ENCODE measurements at places on chromosomes 7 and 10. TPM values are rescaled to one million over a fixed set of nuclear protein-coding genes. Genes with fewer than 3 reads are reported as not detected.

The CCL24 gene
- not detected for total RNA-seq

DNA sequence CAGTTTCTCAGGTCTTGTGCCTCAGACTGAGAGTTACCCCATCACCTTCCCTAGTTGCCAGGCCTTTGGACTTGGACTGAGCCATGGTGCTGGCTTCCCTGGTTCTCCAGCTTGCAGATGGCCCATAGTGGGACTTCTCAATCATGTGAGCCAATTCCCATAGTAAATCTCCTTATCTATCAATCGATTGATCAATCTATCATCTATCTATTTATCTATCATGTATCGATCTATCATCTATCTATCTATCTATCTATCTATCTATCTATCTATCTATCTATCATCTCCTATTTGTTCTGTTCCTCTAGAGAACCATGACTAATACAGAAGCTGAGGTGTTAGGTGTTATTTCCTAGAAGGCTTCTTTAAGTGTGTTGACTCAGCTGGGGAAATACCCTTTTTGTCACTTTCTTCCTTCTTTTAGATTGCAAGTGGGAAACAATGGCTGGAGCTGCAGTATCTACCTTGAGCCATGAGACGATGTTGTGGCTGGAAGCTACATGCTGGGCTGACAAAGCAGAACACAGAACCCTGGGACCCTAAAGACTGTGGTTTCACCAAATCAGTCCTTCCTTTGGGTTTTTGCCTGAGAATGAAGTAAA is 234.7 kb upstream of the GLI3 start:
- H3K36me3 ChIP-seq = no peaks in the 10 kb centered on the region
- peak; percentile 8 for DNase-seq
- H3K27me3 ChIP-seq = no peaks in the 10 kb centered on the region
- no peak overlapping the region for H3K27ac ChIP-seq

The EPO gene
- not detected for total RNA-seq

- H3K36me3 ChIP-seq = no peaks in the 10 kb centered on the region
- no peak overlapping the region for H3K4me3 ChIP-seq
- H3K27ac ChIP-seq = no peak overlapping the region
- H3K4me1 ChIP-seq = no peaks in the 10 kb centered on the region
Observed at GRCh38 chr7:41559426-41559825, 143.5 kb downstream of the INHBA start.

DNA sequence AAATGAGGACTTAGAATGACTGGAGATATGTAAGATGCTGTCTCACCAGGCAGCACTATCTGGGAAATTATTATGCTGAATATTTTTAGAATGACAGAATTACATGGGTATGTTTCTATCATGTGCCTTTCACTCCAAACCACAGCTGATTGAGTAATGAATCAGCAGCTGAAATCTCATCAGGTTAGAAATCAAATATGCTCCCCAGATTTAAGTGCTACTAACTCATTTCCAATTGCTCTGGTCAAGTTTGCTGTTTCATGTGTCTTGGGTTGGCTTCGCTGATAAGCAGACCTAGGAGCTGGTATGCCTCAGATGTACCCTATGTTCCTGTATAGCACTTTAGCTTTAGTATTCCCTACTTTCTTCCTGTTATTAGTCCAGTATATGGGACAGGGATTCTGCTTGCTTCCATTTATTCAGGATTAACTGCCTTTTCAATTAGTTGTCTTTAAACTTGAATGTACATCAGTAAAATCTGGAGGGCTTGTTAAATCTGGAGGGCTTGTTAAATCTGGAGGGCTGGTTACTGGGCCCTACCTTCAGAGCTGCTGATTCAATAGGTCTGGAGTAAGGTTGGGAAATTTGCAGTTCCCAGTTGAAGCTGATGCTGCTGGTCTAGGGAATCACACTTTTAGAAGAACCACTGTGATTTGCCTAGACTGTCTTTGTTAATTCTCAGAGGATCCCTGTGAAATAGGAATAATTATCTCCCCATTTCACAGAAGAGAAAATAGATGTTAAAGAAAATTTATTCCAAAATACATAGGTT is 172.9 kb downstream of the DKK1 start:
- no peaks in the 10 kb centered on the region for H3K4me1 ChIP-seq
- no peak overlapping the region for H3K4me3 ChIP-seq
- DNase-seq = no peak
- H3K27me3 ChIP-seq = no peaks in the 10 kb centered on the region

DNA sequence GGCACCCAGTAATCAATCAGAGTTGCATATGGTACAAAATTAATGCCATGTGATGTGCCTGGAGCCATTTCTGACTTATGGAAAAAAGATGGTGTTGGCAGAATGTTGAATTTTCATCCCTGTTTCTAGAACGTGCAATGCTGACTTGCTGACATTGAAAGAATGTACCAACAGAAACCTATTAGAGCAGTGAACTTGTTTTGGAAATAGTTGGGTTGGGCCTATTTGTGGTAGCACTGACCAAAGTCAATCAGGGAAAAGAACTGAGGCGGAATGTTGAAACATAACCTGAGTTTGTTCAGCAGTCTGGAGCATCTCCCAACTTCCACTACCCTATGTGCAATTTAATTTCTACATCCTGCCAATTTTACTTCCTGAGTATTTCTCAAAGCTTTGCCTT is 11.7 kb upstream of the KIAA1217 start:
- H3K27me3 ChIP-seq = peaks cover 13% of the 10 kb centered on the region
- no peaks in the 10 kb centered on the region for H3K36me3 ChIP-seq
- H3K4me3 ChIP-seq = no peak overlapping the region
- no peak for DNase-seq
- no peaks in the 10 kb centered on the region for H3K4me1 ChIP-seq
- H3K27ac ChIP-seq = no peak overlapping the region

The CRHR2 gene
- not detected for total RNA-seq

The MRPL32 gene
- total RNA-seq = 67.4 TPM

DNA sequence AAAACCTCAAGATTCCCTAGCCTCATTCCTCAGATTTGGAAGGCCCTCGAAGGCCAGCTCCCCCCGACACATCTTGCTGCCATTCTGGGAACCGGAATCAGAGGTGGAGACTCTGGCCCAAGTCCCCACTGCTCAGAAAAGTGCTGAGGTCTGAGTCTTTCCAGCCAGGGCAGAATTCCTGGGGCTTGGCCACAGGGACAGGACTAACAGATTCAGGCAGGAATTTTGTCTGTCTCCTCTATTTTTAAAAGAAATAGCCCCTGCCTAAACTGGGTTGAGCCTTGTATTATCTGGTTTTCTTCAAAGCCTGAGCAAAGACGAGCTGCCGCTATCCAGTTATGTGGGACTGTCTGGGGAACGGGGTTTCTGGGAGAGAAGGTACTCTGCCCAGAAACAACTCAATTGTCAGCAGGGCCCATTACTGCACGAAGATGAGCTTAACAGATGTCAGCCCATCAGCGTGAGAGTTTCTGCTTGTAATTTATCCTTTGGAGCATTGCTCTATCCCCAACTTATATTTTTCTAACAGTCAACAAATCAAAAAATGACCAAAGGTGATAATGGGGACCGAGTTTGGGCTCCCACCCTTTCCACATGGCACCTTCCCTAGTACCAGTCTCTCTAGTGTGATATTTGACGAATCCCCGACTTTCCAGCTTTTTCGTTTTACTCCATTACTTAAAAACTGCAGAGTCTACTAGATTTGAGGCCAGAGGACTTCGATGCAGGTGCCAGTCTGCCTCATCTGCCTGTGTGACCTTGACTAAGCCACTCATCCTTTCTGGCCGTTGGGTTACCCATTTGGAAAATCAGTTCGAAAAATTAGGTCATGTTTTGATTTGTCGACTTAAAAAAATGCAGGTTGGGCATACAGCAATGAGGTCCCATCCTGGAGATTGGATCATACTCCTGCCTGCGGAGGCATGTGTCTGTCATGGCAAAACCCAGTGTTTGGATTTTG is 110.9 kb downstream of the WDR11 start:
- H3K4me1 ChIP-seq = no peaks in the 10 kb centered on the region
- no peak overlapping the region for H3K27ac ChIP-seq
- peaks cover 7% of the 10 kb centered on the region for H3K27me3 ChIP-seq
- DNase-seq = no peak
- H3K36me3 ChIP-seq = no peaks in the 10 kb centered on the region

The CTTNBP2 gene
- total RNA-seq = not detected

The FAM237B gene
- total RNA-seq = not detected

GRCh38 chr10:113856563-113856962 is 2.1 kb downstream of the NHLRC2 start:
- H3K27ac ChIP-seq = no peak overlapping the region
- peaks cover 23% of the 10 kb centered on the region for H3K36me3 ChIP-seq
- no peak overlapping the region for H3K4me3 ChIP-seq
- no peaks in the 10 kb centered on the region for H3K27me3 ChIP-seq

The TRPV5 gene
- not detected for total RNA-seq

The KLLN gene
- total RNA-seq = 0.17 TPM

- H3K27ac ChIP-seq = no peak overlapping the region
- DNase-seq = no peak
- peaks cover 38% of the 10 kb centered on the region for H3K27me3 ChIP-seq
- H3K4me1 ChIP-seq = no peaks in the 10 kb centered on the region
- no peaks in the 10 kb centered on the region for H3K36me3 ChIP-seq
Observed at GRCh38 chr7:26533217-26533616, 241.6 kb downstream of the SNX10 start.

The MINDY4 gene
- 1.2 TPM for total RNA-seq

The HOXA10 gene
- not detected for total RNA-seq

GRCh38 chr10:86958116-86958900 is at the start of gene SNCG:
Gene SNCG, plus strand, starts transcription at chr10:86958599. Its CDS starts 99 bp downstream, at chr10:86958698.
- peaks cover 5% of the 10 kb centered on the region for H3K4me1 ChIP-seq
- H3K27me3 ChIP-seq = no peaks in the 10 kb centered on the region
- no peaks in the 10 kb centered on the region for H3K36me3 ChIP-seq
- H3K4me3 ChIP-seq = no peak within 1 kb of the TSS

DNA sequence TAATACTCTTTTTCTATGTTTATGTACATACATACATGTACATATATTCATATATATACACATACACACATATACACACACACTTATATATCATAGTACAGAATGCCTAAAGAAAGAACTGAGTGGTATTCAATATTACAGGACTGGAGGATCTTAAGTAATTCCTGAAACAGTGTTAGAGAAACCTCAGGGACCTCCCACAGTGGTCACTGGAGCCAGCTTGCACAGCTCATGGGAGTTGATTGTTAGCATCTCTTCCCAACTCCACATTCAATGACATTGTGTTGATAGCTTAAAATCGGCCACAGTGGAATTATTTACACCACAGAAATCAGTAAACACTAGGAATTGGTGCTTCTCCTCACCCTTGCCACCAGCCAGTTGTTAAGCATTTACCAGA is 6.0 kb downstream of the LRRC17 start:
- no peaks in the 10 kb centered on the region for H3K4me1 ChIP-seq
- no peak overlapping the region for H3K27ac ChIP-seq
- DNase-seq = no peak
- H3K36me3 ChIP-seq = no peaks in the 10 kb centered on the region

The MRPS17 gene
- 17.3 TPM for total RNA-seq

The CLDN4 gene
- total RNA-seq = 0.25 TPM

DNA sequence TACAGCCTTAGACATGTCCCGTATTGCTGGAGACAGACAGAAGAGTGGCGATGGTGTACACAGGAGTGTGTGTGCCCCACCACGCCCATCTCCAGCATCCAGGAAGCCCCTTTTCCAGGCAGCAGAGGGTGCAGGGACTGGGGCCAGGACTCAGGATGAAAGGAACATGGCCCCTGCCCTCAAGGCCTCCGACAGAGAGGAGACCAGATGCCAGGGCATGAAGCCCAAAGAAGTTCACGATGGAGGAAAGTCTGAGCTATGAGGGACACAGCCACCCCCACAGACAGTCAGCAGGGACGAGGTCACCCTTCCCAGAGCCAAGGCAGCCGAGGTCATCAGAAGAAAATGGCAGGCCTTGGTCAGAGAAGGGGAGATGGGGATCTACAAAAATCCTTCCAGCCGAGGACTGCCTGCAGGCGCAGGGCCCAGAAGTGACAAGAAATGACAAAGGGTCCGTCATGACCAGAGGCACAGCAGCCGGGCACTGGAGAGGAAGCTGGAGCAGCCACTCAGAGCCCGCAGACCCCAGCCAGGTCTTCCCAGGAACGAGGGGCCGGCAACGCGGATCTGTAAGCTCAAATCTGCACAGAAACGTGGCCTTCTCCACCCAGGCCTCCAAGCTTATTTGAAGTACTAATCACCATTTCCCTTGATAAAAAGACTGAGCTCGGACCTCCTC is 78.7 kb upstream of the PPP2R2D start:
- H3K27me3 ChIP-seq = peaks cover 4% of the 10 kb centered on the region
- DNase-seq = no peak
- H3K4me3 ChIP-seq = no peak overlapping the region

- H3K27me3 ChIP-seq = no peaks in the 10 kb centered on the region
- no peak overlapping the region for H3K27ac ChIP-seq
- no peak for DNase-seq
Observed at GRCh38 chr7:130129011-130129411, 58.7 kb downstream of the KLHDC10 start.

The CALY gene
- not detected for total RNA-seq

The AMPH gene
- not detected for total RNA-seq

GRCh38 chr7:75967487-75967997 is 26.9 kb downstream of the TMEM120A start:
- no peak overlapping the region for H3K4me3 ChIP-seq
- H3K36me3 ChIP-seq = peaks cover 6% of the 10 kb centered on the region
- no peaks in the 10 kb centered on the region for H3K27me3 ChIP-seq

The SCIN gene
- total RNA-seq = 0.36 TPM

The FAM241B gene
- total RNA-seq = 12.3 TPM

DNA sequence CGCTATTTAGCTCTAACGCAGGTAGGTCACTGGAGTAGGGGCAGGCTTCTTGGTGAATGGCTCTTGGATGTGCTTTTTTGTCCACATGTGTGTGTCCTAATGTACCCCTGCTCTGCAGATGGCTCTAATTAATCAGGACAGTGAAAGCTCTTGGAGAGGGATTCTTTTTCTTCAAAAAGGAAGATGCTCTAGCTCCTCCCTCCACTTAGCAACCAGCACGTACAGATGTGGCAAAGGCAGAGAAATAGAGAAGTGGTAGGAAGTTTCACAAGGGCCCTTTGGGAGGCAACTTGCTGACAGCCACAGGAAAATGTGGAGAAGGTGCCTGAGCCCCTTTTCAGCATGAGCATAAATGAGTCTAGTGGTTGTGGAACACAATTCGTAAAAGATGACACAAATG is 221.7 kb downstream of the PLXNA4 start:
- no peak for DNase-seq
- no peak overlapping the region for H3K27ac ChIP-seq
- peaks cover 11% of the 10 kb centered on the region for H3K27me3 ChIP-seq
- H3K4me1 ChIP-seq = no peaks in the 10 kb centered on the region

Data from activated naive CD4-positive, alpha-beta T cell treated with anti-CD3 and anti-CD28 coated beads for 36 hours (primary cell).